Activated T-cell treated with anti-CD3 and anti-CD28 coated beads, Interleukin-2, amount 50 U/mL, for 4 hours (primary cell): ENCODE measurements at places on chromosomes 13 and 19.
A peak's percentile ranks its signal among the peaks of the same experiment; 100 is the strongest.

DNA sequence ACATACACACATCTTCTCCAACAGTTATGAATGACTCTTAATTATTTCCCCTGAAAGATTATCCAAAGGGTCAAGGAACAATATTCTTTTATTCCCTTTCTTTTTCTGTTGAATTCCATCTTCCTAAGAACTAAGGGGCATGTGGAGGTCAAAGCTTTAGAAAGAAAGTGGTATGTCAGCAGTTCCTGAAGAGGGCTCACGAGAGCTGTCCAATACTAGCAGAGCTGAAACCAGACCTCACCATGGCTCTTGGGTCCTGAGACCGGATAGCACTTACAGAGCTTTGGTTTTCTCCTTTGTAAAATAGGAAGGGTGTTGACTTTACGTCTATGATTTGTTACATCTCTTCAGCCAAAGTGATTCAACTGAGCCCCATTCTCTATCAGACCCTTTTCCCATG is 109.8 kb upstream of the FREM2 start:
- DNase-seq = no peak

GRCh38 chr13:59450229-59450628 is 713.5 kb downstream of the DIAPH3 start:
- no peak for DNase-seq

GRCh38 chr13:44746690-44747089 is 170.6 kb upstream of the TSC22D1 start:
- no peak for DNase-seq

- DNase-seq = no peak
Measured at GRCh38 chr13:31625115-31625514, 114.2 kb upstream of the RXFP2 start.

DNA sequence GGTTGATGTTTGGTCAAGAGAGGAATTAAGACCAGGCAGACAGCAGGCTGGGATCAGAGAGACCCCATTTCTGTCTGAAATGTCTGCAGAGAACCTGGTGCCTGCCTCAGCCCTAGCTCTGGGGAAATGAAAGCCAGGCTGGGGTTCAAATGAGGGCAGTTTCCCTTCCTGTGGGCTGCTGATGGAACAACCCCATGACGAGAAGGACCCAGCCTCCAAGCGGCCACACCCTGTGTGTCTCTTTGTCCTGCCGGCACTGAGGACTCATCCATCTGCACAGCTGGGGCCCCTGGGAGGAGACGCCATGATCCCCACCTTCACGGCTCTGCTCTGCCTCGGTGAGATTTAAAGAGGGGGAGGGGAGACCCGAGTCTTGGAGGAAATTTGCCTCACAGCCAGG is at the start of gene LILRB4:
Gene LILRB4 (plus strand): TSS at position 256 of the 400 bp plus-strand sequence. CDS start 49 bp downstream, at position 305.
- DNase-seq = no peak

DNA sequence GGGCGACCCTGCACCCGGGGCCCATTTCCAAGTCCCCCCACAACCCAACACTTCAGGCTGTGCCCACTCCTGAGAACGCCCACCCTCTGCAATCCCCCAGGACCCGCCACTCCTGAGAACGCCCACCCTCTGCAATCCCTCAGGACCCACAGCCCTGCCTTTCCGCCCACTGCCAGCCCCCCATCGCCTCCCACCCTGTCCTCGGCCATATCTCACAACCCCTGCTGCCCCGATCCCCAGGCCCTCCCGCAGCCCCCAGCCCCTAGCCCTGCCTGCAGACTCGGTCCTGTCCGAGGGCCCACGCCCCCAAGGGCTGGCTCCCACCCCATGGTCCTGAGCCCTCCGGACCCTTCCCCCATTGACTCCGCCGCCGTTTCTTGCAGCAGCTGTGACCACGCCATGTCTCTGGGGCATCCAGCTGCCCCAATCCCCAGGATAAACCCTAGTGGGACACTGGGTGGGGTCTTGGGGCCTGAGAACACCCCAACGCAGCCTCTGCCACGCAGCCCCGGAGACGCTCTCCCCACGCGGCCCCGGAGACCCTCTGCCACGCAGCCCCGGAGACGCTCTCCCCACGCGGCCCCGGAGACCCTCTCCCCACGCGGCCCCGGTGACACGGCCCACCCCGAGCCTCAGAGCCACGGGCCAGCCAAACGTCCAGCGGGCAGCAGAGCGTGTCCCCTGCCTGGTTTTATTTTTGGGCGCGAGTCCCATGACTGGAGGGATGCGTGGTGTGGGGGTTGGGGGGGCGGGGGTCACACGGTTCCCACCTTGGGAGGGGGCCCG is 17.0 kb downstream of the SBNO2 start:
- DNase-seq = no peak

GRCh38 chr19:24098359-24098758 is 11.4 kb downstream of the ZNF254 start:
- no peak for DNase-seq

- DNase-seq = no peak
Measured at GRCh38 chr19:7494416-7495098, 5.7 kb upstream of the PEX11G start.

DNA sequence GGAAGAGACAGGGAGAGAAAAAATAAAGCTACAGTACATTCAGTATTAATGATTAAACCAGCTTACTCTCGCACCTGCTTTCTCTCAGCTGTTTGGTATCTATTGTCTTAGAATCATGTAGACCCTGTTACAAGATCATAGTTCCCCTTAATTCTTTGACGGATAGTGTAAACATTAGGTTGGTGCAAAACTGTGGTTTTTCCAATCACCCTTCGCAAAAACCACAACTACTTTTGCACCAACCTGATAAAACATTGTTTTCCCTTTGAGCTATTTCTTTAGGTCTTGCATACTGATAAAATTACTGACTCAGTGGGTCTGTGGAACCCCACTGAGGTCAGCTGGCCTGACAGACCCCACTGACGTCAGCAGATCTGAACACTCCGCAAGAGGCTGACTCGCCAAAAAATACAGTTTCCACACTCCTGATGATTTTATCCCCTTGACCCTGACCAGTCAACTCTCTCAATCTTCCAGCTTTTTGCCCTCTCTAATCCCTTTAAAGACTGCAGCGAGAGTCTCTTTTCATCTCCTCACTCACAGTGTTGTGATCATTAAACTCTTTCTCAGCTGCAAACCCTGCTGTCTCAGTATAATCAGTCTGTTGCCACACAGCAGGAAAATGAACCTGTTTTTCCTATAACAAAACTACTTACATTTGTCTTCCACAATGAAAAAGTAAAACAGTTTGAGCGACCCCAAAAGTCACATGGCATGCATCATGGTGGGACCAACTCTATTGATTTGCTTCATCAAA is 123.9 kb downstream of the SLITRK6 start:
- no peak for DNase-seq

DNA sequence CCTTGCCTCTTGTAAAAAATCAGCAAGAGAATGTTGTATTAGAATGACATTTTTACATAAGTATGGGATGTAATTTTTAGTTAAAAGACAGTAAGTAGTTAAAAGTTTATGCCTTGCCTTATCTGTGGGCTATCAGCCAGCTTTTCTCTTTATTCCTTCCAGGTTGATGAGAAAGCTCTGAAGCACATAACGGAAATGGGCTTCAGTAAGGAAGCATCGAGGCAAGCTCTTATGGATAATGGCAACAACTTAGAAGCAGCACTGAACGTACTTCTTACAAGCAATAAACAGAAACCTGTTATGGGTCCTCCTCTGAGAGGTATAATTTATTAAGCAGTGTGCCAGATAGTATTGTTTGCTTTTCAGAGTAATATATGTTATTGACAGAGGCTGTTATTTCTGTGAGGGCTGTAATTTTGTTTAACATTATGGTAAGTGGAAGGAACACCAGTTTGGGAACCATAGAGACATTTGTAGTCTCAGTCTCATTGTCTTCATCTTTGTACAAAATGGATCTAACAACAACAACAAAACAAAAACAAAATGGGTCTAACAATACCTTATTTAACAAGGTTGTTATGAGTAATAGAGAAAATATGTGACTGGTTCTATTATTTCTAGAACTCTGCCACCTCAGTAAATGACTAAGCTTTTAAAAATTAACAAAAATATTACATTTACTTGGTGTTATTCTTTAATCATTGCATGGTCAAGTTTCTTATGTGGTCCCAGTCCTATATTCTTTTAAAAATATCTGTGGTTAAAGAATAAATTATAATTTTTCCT is 112.8 kb downstream of the TDRD3 start:
- no peak for DNase-seq

DNA sequence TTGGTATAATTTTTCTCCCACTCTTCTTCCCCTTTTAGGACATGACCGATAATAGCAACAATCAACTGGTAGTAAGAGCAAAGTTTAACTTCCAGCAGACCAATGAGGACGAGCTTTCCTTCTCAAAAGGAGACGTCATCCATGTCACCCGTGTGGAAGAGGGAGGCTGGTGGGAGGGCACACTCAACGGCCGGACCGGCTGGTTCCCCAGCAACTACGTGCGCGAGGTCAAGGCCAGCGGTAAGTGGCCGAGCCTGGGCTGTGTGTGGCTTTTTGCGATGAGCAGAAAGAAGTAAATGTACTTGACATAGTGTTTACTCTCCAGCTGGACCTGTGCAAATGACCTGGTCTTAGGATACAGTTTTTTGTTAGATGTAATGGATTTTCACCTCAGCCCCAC is 102.5 kb downstream of the ARHGEF7 start:
- DNase-seq = no peak

- DNase-seq = no peak
Measured at GRCh38 chr19:39518458-39518857, 3.5 kb downstream of the SELENOV start.

- DNase-seq = no peak
Measured at GRCh38 chr19:39939556-39939955, 5.1 kb upstream of the FCGBP start.

DNA sequence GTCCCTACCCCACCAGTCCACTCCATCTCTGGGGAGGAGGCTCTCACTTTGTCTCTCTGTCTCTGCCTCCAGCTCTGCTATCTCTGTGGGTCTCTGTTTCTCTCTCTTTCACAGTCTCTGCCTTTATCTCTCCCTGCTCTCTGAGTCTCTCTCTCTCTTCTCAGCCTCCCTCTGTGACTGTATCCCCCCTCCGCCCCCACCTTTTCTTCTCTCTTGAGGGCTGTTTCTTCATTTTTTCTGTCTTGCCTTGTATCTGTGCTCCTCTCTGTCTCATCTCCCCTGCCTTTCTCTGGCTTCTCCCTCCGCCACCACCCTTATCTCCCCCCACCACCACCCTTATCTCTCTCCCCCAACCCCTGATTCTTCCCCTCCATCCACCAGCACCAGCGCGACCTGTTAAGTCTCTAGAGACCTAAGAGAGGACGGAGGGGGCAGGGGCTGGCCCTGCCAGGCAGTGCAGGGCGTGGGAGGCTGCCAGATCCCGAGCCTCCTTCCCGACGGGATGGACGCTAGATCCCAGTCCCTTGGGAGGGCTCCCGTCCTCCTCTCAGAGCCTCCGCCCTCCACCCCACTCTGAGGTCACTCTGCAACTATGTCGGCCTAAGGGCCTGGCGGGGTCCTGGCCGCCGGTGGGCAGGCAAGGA is 1.0 kb downstream of the AXL start:
- no peak for DNase-seq

- DNase-seq = no peak
Measured at GRCh38 chr13:40776232-40776631, 5.2 kb upstream of the MRPS31 start.

DNA sequence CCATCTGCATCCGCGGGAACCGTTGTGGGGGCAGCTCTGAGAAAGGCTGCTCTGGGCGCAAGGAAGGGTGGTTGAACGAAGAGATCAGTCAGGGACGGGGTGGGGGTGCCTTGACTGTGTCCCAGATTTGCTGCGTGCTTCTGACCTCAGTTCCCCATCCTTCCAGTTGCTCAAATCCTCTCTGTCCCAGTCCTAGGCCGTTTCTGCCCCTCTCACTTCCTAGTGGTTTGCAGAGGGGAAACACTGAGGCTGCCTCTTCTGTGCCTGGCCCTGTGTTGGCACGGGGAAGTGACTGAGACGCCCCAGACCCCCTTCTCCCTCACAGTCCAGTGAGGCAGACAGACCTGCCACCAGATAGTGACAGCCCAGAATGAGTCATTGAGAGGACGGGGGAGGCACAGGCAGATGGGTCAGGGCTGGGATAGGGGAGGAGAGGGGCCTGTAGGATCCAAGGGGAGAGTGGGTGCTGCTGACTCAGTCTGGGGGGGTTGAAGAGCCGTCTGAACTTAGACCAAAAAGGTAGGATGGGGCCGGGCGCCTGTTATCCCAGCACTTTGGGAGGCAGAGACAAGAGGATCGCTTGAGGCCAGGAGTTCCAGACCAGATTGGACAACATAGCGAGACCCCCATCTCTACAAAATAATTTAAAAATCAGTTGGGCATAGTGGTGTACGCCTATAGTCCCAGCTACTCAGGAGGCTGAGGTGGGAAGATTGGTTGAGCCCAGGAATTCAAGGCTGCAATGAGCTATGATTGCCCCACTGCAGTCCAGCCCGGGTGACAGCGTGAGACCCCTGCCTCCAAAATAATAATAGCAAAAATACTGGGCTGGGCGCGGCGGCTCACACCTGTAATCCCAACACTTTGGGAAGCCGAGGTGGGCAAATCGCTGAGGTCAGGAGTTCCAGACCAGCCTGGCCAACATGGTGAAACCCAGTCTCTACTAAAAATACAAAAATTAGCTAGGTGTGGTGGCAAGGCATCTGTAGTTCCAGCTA is 26.5 kb downstream of the NUMBL start:
- DNase-seq = peak; percentile 19

GRCh38 chr19:33447336-33448158 is 74.0 kb downstream of the CEBPG start:
- no peak for DNase-seq

DNA sequence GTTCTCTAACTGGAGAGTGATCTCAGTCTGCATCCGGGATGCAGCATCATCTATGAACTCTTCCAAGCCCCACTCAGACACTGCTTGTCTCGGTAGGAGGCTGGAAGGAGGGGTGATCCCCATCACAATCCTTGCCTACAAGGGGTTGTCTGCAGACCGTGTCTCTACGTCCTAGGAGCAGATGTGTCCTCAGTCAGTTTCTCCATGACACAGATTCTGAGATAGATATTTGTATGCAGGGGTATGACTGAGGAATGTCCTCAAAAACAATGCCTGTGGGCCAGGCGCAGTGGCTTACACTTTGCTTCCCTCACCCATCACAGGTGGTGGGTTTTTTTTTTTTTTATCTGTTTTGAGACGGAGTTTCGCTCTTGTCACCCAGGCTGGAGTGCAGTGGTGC is 871 bp downstream of the NCR1 start:
- DNase-seq = no peak

GRCh38 chr19:7790416-7790815 is 27.4 kb downstream of the CLEC4M start:
- no peak for DNase-seq

DNA sequence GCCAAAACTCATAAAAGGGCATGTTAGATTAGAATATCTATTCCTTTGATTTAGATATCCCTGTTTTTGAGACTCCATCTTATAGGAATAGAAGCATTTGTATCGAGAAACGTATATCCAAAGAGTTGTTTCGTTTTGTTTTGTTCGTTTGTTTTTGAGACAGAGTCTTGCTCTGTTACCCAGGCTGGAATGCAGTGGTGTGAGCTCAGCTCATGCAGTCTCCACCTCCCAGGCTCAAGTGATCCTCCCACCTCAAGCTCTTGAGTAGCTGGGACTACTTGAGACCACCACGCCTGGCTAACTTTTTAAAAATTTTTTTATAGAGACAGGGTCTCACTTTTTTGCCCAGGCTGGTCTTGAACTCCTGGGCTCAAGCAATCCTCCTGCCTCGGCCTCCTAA is 26.6 kb upstream of the ZMYM5 start:
- no peak for DNase-seq
